ENCODE measurements at places on chromosomes 6 and 20. TPM values are rescaled to one million over a fixed set of nuclear protein-coding genes. Genes with fewer than 3 reads are reported as not detected.

- DNase-seq: no peak
- no peaks in the 10 kb centered on the region for H3K27me3 ChIP-seq
- no peaks in the 10 kb centered on the region for H3K36me3 ChIP-seq
- H3K4me1 ChIP-seq: peaks cover 15% of the 10 kb centered on the region
These were observed 15.7 kb downstream of the PXMP4 start for GRCh38 chr20:33704197-33704924.

- H3K27ac ChIP-seq: no peak overlapping the region
- H3K4me3 ChIP-seq: no peak overlapping the region
- H3K4me1 ChIP-seq: peaks cover 7% of the 10 kb centered on the region
- H3K27me3 ChIP-seq: no peaks in the 10 kb centered on the region
- no peak for DNase-seq
- no peaks in the 10 kb centered on the region for H3K36me3 ChIP-seq
These were observed 57.3 kb downstream of the SULF2 start for GRCh38 chr20:47727909-47728361.

GRCh38 chr20:38246357-38247165 lies 14.0 kb downstream of the KIAA1755 start:
- no peak for DNase-seq
- H3K27me3 ChIP-seq: no peaks in the 10 kb centered on the region
- peaks cover 12% of the 10 kb centered on the region for H3K36me3 ChIP-seq

Gene KCNB1
- polyA plus RNA-seq: 0.82 TPM

Gene GRM1
- 0.05 TPM for polyA plus RNA-seq

Gene BTBD3
- 14.7 TPM for polyA plus RNA-seq

Gene MOG
- not detected for polyA plus RNA-seq

Gene SLC26A8
- not detected for polyA plus RNA-seq
